ENCODE measurements at places on chromosomes 11 and 22.

DNA sequence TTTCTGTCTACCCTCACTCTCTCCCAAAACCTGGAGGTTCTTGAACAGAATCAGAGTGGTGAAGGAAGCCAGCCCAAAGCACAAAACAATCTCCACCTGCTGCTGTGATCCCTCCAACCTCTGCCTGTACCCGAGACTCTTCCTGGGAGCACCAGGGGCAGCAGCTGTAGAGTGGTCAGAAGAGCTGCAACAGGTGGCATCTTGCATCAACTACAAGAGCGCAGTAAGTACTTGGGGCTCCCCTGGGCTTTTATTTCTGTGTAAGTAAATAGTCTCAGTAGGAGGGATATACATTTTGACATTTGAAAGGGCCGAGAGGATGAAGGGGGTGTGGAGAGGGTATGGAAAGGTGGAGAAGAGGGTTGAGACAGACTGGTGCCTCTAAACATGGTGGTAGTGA, 8.3 kb upstream of the UBQLNL start:
- no peak for DNase-seq

- DNase-seq = no peak
Measured at GRCh38 chr11:69014084-69014851, 1.2 kb upstream of the MRGPRF start.

GRCh38 chr11:17764446-17765218, 30.1 kb downstream of the KCNC1 start:
- DNase-seq = no peak

DNA sequence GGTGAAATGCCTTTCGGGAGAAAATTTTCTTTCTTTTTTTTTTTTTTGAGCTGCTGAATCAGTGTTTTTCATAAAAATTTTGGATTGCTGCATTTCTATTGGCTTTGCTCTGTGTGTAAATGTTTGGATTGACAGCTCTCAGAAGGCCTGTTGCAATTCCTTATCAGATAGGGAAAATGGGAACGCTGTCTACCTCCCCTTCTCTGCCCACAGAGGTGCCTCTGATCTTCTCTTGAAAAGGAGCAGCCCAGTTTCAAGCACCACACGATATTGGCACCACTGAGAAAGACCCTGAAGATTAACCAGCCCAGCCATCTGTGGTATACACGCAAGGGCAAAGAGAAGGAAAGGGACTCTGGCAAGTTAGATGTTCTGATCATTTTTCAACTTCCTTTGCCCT, 1272.2 kb downstream of the LRRC4C start:
- DNase-seq = no peak

DNA sequence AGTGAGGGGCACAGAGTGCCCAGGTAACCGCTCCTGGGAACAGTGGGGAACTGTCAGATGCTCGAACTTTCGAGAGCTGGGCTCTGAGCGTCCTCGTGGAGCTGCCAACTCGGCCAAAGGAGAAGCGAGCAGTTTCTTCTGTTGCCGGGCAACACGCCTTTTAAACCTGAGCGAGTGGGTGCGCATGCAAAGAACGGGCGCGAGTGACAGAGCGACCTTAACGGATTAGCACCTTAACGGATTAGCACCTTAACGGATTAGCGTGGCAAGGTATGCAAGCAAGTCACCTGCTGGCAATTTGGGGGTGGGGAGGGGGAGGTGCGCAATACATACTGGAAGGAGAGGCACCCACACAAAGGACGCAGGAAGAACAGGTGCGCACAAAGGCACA, 61.8 kb upstream of the PRODH start:
- no peak for DNase-seq

DNA sequence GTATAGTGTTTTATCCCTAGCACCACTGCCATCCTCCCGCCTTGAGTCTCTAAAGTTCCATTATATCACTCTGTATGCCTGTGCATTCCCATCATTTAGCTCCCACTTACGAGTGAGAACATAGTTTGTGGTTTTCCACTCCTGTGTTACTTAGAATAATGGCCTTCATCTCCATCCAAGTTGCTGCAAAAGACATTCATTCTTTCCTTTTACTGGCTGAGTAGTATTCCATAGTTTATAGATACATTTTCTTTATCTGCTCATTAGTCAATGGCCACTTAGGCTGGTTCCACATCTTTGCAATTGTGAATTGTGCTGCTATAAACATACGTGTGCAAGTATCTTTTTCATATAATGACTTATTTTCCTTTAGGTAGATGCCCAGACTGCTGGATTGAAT, 24.4 kb downstream of the TAB1 start:
- DNase-seq = no peak

Measured in GM10248 (cell line).